ENCODE measurements at places on chromosomes 6 and 20. TPM values are rescaled to one million over a fixed set of nuclear protein-coding genes. Genes with fewer than 3 reads are reported as not detected.

The B3GAT2 gene
- total RNA-seq: 0.06 TPM

DNA sequence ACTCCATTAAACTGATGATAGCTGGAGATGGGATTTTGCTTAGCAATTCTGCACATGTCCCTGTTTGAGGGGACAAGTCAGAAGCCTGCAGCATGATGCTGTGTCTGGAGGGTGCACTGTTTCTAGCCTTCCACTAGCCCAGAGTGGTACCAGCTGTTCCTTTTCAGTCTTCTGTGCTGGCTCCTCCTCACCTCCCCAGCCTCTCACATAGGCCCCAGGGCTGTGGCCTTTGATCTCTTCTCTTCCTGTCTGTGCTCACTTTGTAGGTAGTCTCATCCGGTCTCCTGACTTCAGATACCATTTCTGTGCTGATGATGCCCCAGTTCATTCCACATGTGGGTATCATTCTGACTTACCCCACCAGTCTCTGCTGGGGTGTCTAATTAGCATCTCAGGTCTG, 126.3 kb downstream of the HIVEP1 start:
- peaks cover 16% of the 10 kb centered on the region for H3K4me1 ChIP-seq
- DNase-seq: no peak
- H3K27me3 ChIP-seq: no peaks in the 10 kb centered on the region
- H3K27ac ChIP-seq: no peak overlapping the region
- no peak overlapping the region for H3K4me3 ChIP-seq
- H3K36me3 ChIP-seq: peaks cover 23% of the 10 kb centered on the region

GRCh38 chr6:109768485-109768884, 77.4 kb downstream of the FIG4 start:
- no peak for DNase-seq
- H3K36me3 ChIP-seq: peaks cover 2% of the 10 kb centered on the region
- H3K4me3 ChIP-seq: no peak overlapping the region
- no peaks in the 10 kb centered on the region for H3K27me3 ChIP-seq
- H3K4me1 ChIP-seq: peaks cover 6% of the 10 kb centered on the region

The SYCP2L gene
- not detected for total RNA-seq

The PNPLA1 gene
- total RNA-seq: 0.52 TPM

- H3K27ac ChIP-seq: peak overlapping the region; percentile 19
- no peak overlapping the region for H3K4me3 ChIP-seq
Observed at GRCh38 chr20:36887752-36888090, 11.8 kb downstream of the TLDC2 start.

DNA sequence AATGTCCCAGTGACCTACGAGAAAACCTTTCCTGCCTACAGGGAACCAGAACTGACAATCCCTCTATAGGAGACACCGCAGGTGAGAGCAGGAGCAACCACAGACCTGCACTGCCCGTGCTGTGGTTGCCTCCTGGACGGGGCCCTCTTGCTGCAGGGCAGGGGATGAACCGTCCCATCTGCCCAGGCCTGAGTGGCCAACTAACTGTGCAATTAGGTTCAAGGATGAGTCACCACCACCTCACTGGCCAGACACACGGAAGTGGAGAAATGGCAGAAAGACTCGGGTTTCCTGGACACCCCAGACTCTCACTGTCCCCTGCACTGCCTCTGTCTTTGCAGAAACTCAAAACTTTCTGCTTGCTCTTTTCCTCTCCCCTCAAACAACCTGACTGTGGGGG, 13.8 kb upstream of the HLA-G start:
- H3K27me3 ChIP-seq: no peaks in the 10 kb centered on the region
- no peak for DNase-seq
- no peak overlapping the region for H3K27ac ChIP-seq
- no peaks in the 10 kb centered on the region for H3K36me3 ChIP-seq
- H3K4me1 ChIP-seq: no peaks in the 10 kb centered on the region
- H3K4me3 ChIP-seq: no peak overlapping the region

The THBD gene
- 255 TPM for total RNA-seq

The RAD21L1 gene
- not detected for total RNA-seq

The MROH8 gene
- 3.3 TPM for total RNA-seq

The PLN gene
- 1.4 TPM for total RNA-seq

The SLC22A2 gene
- not detected for total RNA-seq

DNA sequence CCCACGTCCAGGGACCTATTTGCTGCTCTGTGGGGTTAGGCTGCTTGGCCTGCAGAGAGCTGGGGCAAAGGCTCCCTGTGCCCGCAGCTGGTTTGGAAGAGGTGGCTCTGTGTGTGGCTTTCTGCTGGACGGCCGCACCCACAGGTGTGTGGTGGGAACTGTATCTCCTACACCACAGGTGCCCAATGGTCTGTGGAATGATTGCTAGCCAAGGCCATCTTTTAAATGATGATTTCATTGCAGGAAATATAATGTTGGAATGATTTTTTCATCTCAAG, 178.4 kb downstream of the DLL1 start:
- peaks cover 11% of the 10 kb centered on the region for H3K27me3 ChIP-seq
- DNase-seq: no peak
- no peaks in the 10 kb centered on the region for H3K4me1 ChIP-seq
- H3K36me3 ChIP-seq: no peaks in the 10 kb centered on the region
- no peak overlapping the region for H3K27ac ChIP-seq

Measured in spleen (tissue), 13 donors.